ENCODE measurements at places on chromosomes 13 and 19. TPM values are rescaled to one million over a fixed set of nuclear protein-coding genes. Genes with fewer than 3 reads are reported as not detected.

DNA sequence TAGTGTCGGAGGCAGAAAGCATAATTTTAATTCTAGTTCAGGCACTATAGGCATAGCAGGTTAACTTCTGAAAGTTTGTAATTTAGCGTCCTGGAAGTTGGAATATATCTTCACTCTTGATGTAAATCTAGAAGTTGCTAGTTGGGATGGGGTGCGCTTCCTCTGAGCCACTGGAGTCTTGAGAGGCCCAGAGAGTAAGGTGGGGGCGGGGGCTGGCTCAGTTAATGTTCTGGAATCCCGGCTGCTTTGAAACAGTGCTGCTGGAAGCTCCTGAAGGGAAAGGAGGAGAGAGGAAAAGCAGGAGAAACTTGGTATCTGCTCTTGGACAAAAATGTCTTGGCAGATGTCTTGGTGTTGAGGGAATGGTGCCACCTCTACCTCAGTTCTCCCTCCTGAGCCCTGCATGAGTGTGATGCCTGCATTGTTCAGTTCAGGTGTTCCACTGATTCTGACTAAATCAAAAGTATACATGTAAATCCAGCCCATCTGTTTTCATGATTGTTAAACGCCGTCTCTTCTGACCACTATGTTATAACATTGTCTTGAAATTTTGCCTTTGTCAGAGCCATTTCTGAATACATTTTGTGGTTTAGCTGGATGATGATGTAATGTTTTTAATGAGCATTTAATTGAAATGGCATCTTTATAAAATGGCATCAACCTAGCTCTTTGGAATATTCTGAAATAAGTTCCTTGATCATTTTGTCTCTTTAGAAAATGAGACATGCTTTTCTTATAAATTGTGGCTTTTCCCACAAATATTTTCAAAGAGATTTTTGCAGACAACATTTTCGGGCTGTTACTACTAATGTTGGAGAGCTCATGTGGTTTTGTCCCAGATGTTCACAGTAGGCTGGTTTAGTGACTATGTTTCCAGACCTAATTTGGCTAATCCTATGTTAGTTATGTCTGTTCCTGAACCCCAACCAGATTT is 202.7 kb downstream of the SHISA2 start:
- no peak for DNase-seq
- no peaks in the 10 kb centered on the region for H3K27me3 ChIP-seq
- H3K4me1 ChIP-seq = peaks cover 6% of the 10 kb centered on the region
- H3K4me3 ChIP-seq = no peak overlapping the region

GRCh38 chr19:13269348-13269747 is 119.1 kb downstream of the IER2 start:
- H3K4me1 ChIP-seq = no peaks in the 10 kb centered on the region
- H3K27ac ChIP-seq = no peak overlapping the region
- H3K4me3 ChIP-seq = no peak overlapping the region
- no peak for DNase-seq
- no peaks in the 10 kb centered on the region for H3K27me3 ChIP-seq
- H3K36me3 ChIP-seq = no peaks in the 10 kb centered on the region

GRCh38 chr13:98707281-98707999 is 45.0 kb downstream of the SLC15A1 start:
- no peak overlapping the region for H3K4me3 ChIP-seq
- DNase-seq = no peak
- H3K27me3 ChIP-seq = no peaks in the 10 kb centered on the region

DNA sequence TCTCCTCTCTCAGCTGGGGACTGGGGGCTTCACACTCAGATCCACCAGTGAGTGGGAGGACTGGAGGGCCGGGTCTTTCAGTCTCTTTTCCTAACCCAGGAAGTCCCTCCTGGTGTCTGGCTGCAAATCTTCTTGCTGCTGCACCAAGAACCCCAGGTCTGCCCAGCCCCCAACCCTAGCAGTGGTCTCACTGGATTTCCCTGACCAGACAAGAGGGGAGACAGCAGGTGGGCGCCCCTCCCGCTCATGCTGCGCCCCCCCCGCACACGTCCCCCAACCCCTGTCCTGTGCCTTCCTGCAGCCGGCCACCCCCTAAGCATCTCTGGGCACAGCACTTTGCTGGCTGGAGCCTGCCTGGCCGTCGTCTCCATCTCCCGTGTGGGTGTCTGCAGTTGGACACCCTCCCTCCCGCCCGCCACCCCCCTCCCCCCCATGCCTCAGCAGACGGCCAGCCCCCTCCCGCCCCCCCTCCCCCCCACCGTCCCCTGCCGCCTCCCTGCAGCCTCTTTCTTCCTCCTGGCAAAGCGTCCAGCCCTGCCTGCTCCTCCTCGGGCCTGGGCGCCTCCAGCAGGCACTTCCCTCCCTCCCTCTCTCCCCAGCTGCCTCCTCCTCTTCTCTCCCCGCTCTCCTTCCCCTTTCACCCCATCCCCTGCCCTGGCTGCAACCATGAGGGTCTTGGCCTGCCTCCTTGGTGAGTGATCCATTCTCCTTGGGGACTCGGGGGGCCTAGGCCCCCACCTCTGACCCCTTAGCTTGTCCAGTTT is at the start of gene SSC5D:
Gene SSC5D, plus strand, starts transcription at position 513 of the 764 bp plus-strand sequence. Its CDS starts 154 bp downstream, at position 667.
- DNase-seq = no peak
- H3K4me3 ChIP-seq = no peak within 1 kb of the TSS
- no peaks in the 10 kb centered on the region for H3K36me3 ChIP-seq
- H3K27me3 ChIP-seq = peaks cover under 1% of the 10 kb centered on the region

GRCh38 chr19:7947939-7948338 is 4.5 kb upstream of the TIMM44 start:
- H3K36me3 ChIP-seq = no peaks in the 10 kb centered on the region
- H3K27me3 ChIP-seq = no peaks in the 10 kb centered on the region

DNA sequence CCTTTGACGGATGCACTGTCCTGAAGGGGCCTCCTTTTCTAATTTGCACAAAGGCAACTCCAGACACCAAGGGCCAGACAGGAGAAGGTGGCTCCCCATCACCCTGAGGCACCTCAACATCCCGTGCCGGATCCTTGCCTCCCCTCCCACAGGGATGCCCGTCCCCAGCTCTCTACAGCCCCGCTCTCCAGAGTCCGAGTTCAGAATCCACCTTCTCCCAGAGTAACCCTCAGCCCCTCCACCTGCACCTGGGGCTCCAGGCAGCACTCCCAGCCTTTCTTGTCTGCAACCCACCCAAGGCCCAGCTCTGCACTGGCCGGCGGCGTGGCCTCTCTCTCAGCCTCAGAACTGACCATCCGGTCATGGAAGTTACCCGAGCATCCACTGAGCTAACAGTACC is 4.8 kb downstream of the NDUFB7 start:
- DNase-seq = no peak
- H3K36me3 ChIP-seq = peaks cover 17% of the 10 kb centered on the region
- H3K27ac ChIP-seq = no peak overlapping the region
- peaks cover 17% of the 10 kb centered on the region for H3K4me1 ChIP-seq
- no peaks in the 10 kb centered on the region for H3K27me3 ChIP-seq

GRCh38 chr19:13764821-13765394 is 586 bp downstream of the MRI1 start:
- H3K27ac ChIP-seq = peak overlapping the region; percentile 72
- no peaks in the 10 kb centered on the region for H3K27me3 ChIP-seq
- H3K36me3 ChIP-seq = peaks cover 48% of the 10 kb centered on the region
- peak; percentile 72 for DNase-seq
- peaks cover 7% of the 10 kb centered on the region for H3K4me1 ChIP-seq

DNA sequence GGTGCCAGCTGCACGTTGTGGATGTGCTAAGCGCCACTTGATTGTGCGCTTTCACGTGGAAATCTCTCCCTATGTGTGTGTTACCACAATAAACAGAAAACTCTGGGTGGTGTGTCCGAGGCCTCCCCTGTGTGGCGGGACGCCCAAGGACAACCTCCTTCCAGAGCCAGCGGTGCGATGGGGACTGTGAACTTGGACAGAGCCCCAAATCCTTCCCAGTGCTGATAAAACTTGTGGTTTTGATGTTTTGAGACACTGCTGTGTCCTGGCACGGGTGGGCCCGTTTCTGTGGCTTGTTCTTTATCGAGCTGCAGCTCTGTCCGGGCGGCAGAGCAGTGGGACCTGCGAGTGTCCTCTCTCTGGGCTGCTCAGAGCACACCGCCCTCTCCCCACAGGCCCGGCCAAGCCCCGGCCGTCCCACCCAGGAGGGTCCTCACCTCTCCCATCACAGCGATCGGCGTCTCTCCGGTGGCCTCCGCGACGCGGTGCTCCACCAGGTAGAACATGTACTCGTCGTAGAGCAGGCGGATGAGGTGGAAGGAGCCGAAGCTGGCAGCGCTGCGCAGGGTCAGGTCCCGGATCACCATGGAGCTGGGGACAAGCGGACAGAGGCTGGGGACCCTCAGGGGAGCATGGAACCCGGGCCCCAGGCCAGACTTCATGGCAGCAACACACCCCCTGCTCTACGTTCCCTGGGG is 18.8 kb upstream of the RANBP3 start:
- no peaks in the 10 kb centered on the region for H3K27me3 ChIP-seq
- H3K36me3 ChIP-seq = no peaks in the 10 kb centered on the region
- H3K27ac ChIP-seq = no peak overlapping the region
- DNase-seq = no peak
- no peak overlapping the region for H3K4me3 ChIP-seq

- H3K4me3 ChIP-seq = no peak overlapping the region
- H3K36me3 ChIP-seq = no peaks in the 10 kb centered on the region
- H3K27me3 ChIP-seq = no peaks in the 10 kb centered on the region
Observed at GRCh38 chr13:60275208-60275607, 111.5 kb upstream of the DIAPH3 start.

- peaks cover 55% of the 10 kb centered on the region for H3K4me1 ChIP-seq
- H3K27me3 ChIP-seq = no peaks in the 10 kb centered on the region
- H3K4me3 ChIP-seq = peak within 1 kb of the TSS; percentile 39
- DNase-seq = peak; percentile 92
- H3K27ac ChIP-seq = peak within 1 kb of the TSS; percentile 78
Observed at GRCh38 chr19:35041548-35042055, at the start of gene HPN. HPN (plus strand) TSS chr19:35041721; CDS start chr19:35042507, 786 bp downstream.

Gene TJP3
- 23.0 TPM for total RNA-seq

Gene KLF2
- 198 TPM for total RNA-seq

Gene C19orf67
- not detected for total RNA-seq

Measured in upper lobe of right lung (tissue), 1 donor.